ENCODE measurements at places on chromosomes 7 and 10. TPM values are rescaled to one million over a fixed set of nuclear protein-coding genes. Genes with fewer than 3 reads are reported as not detected.
A peak's percentile ranks its signal among the peaks of the same experiment; 100 is the strongest.

GRCh38 chr7:75938921-75939320 lies 24.0 kb downstream of the POR start:
- no peak for DNase-seq

- peak; percentile 28 for DNase-seq
Measured at GRCh38 chr7:100705320-100705752, 585 bp upstream of the POP7 start.

DNA sequence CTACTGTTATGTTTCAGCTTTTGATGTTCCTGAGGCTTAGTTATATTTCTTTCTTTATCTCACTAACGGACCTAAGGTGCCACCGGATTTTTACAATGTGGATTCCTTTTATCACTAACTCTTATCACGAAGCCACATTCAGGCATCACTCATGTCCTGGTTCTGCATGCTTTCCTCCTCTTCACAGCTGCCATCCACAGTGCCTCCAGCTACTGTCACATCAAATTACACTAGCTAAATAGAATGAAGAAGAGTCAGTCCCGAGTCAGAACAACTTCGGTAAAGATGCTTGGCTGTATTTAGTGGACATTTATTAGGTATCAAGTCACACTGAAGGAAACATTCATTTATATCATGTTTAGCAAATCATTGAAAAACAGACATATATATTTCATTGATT lies 153.2 kb downstream of the NEBL start:
- DNase-seq, result no peak

DNA sequence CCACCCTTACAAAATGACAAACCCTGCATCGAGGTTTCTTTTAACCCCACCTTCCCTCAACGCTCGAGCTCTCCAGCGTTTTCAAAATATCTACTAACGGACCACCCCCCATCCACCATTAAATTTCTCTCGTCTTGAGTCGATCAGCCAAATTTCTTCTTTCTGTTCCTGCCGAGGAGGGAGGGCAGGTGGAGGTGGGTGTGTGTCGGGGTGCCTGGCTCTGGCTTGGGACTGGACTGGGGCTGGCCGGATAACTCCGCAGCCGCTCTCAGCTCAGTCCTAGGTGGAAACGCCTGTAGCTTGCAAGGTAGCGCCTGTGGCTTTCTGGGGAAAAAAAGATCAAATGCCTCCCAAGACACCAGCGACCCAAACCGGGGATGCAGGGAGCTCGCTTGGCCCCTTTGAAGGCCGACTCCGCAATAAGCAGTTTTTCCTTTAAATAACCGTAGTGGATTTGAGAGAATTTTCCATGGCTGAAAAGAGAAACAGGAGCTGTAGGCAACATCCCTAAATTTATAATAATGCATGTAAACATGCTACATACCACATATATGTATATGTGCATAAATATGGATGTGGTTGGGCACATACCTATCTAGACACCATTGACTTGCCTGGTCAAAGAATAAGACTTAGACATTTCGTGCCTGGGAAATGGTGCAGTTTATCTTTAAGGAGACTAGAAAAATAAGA lies 1.9 kb upstream of the TMEM178B start:
- DNase-seq, result no peak

- no peak for DNase-seq
Measured at GRCh38 chr7:14841869-14842268, 60.7 kb downstream of the DGKB start.

GRCh38 chr7:70788276-70788675 lies 343.7 kb upstream of the GALNT17 start:
- no peak for DNase-seq

DNA sequence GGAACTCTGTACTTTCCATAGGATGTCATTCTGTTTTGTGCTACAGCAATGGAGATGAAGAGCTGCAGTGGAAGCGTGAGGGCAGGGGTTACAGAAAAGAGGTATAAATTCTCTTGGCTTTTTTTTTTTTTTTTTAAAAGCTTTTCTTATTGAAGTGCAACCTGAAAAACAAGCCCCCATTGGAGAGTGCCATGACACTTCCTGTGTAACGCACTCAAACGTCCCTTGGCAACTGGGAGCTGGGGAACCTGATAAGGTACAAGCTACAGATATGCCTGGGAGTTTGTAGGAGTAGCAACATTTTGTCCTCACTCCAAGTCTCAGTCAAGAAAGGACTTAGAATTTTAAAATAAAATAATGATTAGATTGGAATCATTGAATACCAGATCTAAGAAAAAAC lies 512.1 kb downstream of the RPS24 start:
- no peak for DNase-seq

- no peak for DNase-seq
Measured at GRCh38 chr10:71585564-71586290, 133.9 kb downstream of the C10orf105 start.

The PLAC9 gene
- not detected for total RNA-seq

The STEAP2 gene
- 7.1 TPM for total RNA-seq

The FRMD4A gene
- total RNA-seq, result 18.6 TPM

The CDC123 gene
- total RNA-seq, result 186 TPM

The NRG3 gene
- 0.05 TPM for total RNA-seq

The AKR1B15 gene
- not detected for total RNA-seq

The CFAP70 gene
- 3.7 TPM for total RNA-seq

The GBF1 gene
- 22.4 TPM for total RNA-seq

The MMP21 gene
- not detected for total RNA-seq

The PAXIP1 gene
- total RNA-seq, result 8.7 TPM

The CFTR gene
- total RNA-seq, result 10.9 TPM

The FBXL13 gene
- total RNA-seq, result 4.3 TPM
